Aorta (tissue), 5 donors: ENCODE measurements at places on chromosomes 11 and 22.

GRCh38 chr11:75150879-75151278 is at the start of gene SLCO2B1:
SLCO2B1 (plus strand) TSS chr11:75151107; CDS start chr11:75151382, 275 bp downstream.
- DNase-seq, result peak; percentile 66

DNA sequence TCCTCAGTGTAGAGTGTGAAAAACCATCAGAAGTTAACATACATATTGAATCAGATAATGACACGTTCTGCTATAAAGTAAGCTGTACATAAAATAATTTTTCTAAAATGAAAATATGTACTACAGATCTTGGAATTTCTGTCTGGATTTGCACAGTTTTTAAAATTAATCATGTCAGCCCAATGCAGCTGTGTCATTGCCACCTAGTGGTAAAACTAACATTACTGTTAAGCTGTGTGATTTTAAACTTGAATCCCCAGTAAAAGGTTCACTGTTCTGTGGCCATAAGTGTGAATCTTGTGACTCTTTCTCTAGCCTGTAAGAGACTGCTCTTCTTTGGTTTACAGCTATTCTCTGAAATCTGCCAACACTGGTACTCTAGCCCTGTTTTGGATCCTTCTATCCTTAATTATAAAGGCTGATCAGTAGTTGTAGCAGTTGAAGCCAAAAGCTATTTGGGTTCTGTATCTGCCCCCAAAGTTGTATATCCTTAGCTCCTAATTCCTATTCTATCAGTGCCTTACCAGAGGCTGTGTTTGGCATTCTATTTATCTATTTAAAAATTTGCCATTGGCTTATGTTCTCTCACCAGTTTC is 4.0 kb downstream of the JRKL start:
- DNase-seq, result no peak

DNA sequence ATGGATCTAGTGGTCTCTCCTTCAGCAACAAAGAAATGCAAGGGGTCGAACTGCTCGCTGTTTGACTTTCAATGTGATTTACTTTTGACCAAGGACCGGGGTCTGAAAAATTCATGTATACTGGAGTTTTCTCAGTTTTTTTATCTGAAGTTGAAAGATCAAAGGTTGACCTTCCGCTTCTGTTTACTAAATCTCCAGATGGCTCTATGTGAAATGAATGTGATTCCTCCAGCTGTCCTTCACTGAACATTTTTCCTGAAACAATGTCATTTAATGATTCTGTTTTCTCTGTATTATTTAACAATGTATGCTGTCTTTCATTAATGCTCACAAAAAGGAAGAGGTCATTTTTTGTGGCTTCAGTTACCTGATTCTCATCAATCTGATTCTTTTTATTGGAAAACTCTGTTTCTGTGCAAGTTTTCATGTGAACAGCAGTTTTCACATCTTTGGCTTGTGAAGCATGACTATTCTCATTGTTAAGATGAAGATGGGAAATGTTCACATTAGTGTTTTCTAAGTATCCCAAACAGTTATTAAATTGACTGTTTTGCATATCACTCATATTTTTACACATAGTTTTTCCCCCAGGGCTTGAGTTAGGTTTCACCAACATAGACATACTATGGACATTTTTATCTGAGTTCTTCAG is 30.0 kb downstream of the EIF3M start:
- DNase-seq, result no peak

- no peak for DNase-seq
Measured at GRCh38 chr22:28129319-28129962, 210.4 kb upstream of the PITPNB start.

DNA sequence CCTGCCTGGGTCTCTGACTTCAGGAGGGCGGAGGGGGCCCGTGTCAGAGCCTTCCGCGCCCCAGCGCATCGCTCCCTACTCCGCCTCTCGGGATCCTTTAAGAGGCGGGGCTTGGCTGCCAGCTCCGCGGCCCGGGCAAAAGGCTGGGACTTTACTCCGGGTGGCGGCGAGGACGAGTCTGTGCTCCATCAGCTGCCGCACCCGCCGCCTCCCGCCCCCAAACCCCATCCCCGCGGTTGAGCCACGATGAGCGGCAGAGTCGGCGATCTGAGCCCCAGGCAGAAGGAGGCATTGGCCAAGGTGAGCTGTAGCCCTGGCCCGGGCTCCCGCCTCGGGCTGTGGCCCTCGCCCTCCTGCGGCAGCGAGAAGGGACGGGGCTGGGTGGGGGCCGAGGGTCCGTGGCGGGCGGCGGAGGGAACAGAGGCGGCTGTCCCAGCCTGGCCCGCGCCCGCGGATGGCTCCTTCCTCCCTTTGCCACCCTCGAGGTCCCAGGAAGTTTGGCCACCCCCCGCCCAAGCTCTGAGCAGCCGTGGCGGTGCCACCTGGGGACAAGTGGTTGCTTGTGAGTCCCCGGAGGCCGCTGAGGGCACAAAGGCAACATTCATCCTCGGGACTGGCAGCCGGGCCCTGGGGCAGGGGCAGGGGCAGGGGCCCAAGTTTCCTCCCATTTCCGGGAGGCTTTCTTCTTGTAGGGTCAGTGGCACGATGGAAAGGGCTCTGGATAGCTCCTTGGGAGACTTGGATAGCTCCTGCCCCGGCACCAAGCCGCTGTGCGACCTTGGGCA is at the start of gene SEC14L2:
SEC14L2 (plus strand) TSS at position 148 of the 785 bp plus-strand sequence; CDS start at position 247, 99 bp downstream.
- peak; percentile 83 for DNase-seq

GRCh38 chr11:23278121-23278520 is 417.8 kb upstream of the CCDC179 start:
- no peak for DNase-seq

DNA sequence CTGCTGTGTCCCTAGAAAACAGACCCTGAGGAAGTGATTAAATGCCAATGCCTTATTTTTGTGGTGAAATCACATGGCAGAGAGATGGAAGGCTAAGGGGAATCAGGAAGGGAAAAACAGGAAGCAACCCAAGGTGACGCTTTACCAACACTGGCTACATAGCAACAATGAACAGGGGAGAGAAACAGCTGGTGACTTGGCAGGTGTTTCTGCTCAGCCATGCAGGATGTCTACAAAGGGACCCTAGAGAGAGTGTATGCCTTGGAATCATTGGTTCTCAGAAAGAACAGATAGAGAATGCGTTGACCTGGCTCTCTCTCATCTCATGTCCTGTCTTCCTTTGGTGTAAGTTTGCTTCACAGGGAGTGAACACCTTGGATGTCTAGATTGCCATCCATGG is 911.9 kb downstream of the OPCML start:
- DNase-seq, result no peak

DNA sequence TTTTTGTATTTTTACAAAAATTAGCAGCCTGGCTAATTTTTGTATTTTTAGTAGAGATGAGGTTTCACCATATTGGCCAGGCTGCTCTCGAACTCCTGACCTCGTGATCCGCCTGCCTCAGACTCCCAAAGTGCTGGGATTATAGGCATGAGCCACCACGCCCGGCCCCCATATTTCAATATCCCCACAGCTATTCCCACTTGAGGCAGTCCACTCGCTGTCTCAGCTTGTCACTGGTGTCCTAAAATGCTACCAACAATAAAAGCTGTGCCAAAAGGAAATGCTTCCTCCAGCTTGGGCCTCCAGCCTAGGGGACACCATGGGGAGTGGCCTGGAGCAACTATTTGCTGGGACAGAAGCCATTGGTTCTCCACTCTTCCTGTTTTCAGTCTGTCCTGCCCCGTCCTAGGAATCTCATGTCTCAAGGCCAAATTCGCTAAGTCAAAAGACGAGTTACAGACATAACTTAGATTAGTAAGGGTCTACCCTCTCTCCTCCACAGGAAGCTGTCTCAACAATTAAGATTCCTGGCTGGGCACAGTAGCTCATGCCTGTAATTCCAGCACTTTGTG is 7.3 kb upstream of the SPINDOC start:
- peak; percentile 64 for DNase-seq

GRCh38 chr11:26227301-26227746 is 104.6 kb upstream of the ANO3 start:
- DNase-seq, result no peak

- DNase-seq, result no peak
Measured at GRCh38 chr11:132068556-132068955, 698.1 kb downstream of the NTM start.

GRCh38 chr11:102760344-102761035 is 19.9 kb downstream of the MMP10 start:
- DNase-seq, result no peak

GRCh38 chr11:96293598-96294021 is 49.4 kb downstream of the MAML2 start:
- DNase-seq, result no peak

DNA sequence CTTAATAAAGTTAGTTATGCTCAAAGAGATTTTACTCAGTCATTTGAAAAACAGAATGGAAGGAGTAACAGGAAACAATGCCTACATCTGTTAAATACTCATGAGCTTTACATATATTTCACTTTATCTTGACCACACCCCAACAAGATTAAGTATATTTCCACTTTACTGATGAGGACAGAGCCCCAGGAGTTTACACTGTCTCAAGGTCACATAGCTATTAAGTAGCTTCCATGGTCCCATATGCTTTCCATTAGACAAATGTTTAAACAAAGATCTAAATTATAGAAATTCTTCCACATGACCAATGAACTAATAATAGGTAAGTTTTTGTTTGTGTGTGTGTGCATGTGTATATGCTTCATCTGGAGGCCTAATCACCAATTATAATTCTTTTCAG is 30.2 kb downstream of the MRTFA start:
- no peak for DNase-seq

GRCh38 chr11:32109592-32109991 is 18.7 kb downstream of the RCN1 start:
- no peak for DNase-seq

DNA sequence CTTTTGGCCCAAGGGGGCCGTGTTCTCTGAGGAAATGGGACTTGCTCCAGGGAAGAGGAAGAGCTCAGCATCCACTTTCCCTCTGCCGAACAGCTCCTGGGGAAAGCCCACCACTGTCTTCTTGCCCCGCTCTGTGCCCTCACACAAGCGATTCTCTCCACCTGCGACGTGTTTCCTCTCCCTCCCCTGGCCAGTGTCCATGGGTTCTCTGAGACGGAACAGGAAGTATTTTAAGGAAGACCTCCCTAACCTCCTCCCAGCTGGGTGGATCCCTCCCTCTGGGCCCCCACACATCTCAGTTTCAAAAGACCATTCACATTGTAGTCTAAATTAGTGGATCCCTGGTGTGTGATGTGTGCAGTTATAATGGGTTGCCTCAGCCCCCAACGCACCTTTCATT is 1.6 kb downstream of the TP53AIP1 start:
- DNase-seq, result no peak

- no peak for DNase-seq
Measured at GRCh38 chr11:80960381-80961029, 1519.7 kb upstream of the TENM4 start.

- no peak for DNase-seq
Measured at GRCh38 chr22:19058713-19059451, 63.3 kb downstream of the DGCR2 start.

- no peak for DNase-seq
Measured at GRCh38 chr11:47464483-47464882, 15.5 kb upstream of the RAPSN start.

GRCh38 chr11:128714881-128715280 is 21.0 kb downstream of the FLI1 start:
- DNase-seq, result no peak

- DNase-seq, result no peak
Measured at GRCh38 chr22:32627091-32627490, 152.5 kb downstream of the FBXO7 start.

DNA sequence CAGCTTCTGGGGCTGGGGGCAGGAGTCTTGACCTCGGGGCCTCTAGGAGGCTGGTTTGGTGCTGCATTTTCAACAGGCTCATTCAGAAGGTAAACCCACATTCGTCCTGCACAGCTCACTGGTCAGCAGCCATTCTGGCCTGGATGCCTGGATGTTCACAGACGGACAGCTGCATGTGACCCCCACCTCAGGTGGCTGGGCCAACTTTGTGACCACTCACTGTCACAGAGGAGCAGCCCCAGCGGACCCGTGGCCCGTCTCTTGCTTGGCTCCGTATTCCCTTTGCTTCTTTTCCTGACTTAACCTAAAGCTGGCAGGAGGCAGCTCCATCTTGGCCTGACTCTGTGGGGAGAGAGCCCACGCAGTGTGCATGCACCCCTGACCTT is 8.2 kb downstream of the DGCR8 start:
- DNase-seq, result peak; percentile 29

- DNase-seq, result no peak
Measured at GRCh38 chr11:117831661-117832415, 7.3 kb upstream of the FXYD2 start.

DNA sequence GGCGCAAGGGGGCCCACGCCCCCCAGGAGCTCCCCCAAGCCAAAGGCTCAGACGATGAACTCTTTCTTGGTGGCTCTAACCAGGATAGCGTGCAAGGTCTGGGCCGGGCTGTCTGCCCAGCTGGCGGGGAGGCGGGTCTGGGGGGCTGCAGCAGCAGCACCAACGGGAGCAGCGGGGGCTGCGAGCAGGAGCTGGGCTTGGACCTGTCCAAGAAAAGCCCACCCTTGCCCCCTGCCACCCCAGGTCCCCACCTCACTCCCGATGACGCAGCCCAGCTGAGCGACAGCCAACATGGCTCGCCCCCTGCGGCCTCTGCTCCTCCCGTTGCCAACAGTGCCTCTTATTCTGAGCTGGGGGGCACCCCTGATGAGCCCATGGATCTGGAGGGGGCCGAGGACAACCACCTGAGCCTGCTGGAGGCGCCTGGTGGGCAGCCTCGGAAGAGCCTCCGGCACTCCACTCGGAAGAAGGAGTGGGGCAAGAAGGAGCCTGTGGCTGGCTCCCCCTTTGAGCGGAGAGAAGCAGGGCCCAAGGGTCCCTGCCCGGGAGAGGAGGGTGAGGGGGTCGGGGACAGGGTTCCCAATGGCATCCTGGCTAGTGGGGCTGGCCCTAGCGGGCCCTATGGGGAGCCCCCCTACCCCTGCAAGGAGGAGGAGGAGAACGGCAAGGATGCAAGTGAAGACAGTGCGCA is 21.6 kb upstream of the TMEM191C start:
- peak; percentile 64 for DNase-seq

DNA sequence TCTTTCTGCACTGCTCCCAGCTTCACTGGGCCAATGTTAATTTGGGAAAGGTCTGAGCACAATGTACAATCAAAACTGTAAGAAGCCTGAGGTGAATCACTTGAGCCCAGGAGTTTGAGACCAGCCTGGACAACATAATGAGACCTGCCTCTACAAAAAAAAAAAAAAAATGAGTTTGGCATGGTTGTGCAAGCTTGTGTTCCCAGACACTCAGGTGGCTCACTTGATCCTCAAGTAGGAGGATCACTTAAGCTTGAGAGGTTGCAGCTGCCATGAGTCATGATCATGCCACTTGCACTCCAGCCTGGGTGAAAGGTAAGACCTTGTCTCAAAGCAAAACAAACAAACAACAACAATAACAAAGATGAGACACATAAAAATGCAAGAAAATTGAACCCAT is 38.6 kb upstream of the SC5D start:
- DNase-seq, result no peak

GRCh38 chr22:44599500-44600140 is 101.6 kb upstream of the RTL6 start:
- no peak for DNase-seq

DNA sequence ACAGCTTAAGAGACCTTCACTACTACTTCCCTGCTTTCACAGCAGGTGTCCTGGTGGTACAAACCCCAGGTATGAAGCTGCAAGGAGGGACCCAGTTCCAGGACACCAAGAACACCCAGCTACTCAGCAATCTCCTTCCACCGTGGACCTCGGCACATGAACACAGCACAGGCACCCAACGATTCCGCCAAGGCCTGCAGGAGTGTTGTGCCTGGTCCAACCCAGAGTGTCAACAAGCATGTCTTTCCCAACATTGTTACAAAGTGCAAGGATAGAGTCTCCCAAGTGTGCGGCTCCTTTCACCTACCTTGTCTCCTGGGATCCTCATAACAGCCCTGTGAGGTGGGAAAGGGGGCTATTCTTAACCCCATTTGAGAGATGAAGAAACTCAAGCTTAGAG is 11.8 kb downstream of the PATZ1 start:
- DNase-seq, result no peak
